LNCaP clone FGC (cell line): ENCODE measurements at places on chromosomes 7 and 10.

- DNase-seq = no peak
These were observed 94.8 kb downstream of the CPED1 start for GRCh38 chr7:121083138-121083789.

DNA sequence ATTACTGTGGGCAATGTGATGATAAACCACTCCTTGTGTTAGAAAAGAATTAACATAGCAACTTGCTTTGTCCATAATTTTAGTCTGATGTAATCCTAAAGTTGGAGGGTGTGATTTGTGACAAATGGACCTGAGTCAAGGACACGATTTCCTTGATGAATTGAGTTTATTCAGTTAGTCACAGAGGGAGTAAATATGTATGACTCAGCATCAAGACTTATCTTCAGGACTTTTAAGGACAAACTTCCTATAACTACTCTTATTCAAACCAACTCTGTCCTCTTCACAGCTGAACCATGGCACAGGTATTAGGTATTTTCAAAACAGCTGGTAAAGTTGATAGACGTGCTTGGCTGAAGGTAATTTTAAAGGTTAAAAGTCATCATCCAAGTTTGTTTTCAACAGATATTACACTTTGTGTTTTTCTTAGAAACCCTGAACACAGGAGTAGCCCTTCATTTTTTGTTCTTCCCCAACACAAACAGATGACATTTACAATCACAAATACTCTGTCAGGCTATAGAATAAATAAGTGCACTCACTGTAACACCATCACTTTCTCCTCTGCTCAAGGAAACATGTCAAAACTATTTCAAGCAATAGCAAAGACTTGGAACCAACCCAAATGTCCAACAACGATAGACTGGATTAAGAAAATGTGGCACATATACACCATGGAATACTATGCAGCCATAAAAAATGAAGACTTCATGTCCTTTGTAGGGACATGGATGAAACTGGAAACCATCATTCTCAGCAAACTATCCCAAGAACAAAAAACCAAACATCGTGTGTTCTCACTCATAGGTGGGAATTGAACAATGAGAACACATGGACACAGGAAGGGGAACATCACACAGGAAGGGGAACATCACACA lies 54.5 kb downstream of the COA1 start:
- DNase-seq = peak; percentile 48

DNA sequence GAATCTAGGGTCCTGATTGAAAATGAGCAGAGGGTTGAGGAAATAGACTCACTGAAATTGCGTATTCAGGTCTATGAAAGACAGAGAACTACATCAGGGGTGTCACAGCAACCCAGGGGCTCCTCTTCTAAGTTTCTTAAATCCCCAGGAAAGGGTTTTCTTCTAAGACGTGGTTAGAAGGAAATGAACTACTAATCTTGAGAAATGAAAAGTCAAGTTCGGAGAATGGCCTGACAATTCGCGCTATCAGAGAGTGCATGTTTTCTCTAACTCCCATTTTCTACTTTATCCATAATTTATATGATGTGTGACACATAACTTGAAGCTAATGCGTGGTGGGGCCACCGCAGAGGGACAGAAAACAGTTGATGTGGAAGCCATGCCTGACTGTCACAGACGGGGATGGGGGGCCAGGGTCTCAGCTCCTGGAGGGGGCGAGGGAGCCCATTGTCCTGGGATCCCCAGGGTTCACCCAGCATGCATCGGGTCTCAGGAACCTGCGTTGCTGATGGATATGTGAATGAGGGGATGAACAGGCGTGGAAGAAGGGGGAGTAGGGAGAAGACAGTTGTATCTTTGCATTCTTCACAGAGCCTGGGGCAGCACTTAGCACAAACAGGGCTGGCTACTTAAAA lies 86.3 kb downstream of the PTPRE start:
- no peak for DNase-seq

DNA sequence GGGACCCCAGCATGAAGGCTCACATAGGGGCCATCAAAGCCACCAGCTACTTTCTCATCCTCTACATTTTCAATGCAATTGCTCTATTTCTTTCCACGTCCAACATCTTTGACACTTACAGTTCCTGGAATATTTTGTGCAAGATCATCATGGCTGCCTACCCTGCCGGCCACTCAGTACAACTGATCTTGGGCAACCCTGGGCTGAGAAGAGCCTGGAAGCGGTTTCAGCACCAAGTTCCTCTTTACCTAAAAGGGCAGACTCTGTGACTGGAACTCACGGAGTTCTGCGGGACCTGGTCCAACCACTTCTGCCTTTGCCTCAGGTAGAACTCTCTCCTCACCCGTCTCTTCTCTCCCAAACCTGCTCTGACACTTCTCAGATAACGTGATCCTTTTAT lies 945 bp downstream of the TAS2R40 start:
- DNase-seq = no peak

GRCh38 chr7:128755075-128755818 lies 16.1 kb downstream of the CALU start:
- no peak for DNase-seq

DNA sequence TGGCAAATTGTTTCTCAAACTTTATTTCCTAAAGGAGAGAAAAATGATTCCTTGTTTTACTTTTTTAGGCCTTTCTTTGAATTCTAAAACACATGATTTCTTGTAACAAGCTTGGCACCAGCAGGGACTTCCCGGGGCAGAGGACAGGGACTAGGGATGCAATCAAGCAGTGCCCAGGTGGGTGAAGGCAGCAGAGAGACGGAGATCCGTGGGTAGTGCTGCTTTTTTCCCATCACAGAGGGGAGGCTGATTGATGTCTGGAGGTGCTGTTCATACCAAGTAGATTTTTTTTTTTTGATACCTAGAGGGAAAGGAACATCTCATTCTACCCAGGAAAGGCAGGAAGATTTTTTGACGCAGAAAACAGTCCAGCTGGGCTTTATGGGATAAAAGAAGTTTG lies 91.9 kb downstream of the FAM171A1 start:
- DNase-seq = no peak
